Pulmonary artery endothelial cell (primary cell): ENCODE measurements at places on chromosomes 2 and 18. TPM values are rescaled to one million over a fixed set of nuclear protein-coding genes. Genes with fewer than 3 reads are reported as not detected.

GRCh38 chr2:169005080-169005598 lies 26.0 kb downstream of the ABCB11 start:
- DNase-seq, result no peak

- DNase-seq, result no peak
Observed at GRCh38 chr2:240520130-240520973, 37.4 kb downstream of the ANKMY1 start.

GRCh38 chr2:106953779-106954178 lies 67.8 kb upstream of the ST6GAL2 start:
- DNase-seq, result no peak

DNA sequence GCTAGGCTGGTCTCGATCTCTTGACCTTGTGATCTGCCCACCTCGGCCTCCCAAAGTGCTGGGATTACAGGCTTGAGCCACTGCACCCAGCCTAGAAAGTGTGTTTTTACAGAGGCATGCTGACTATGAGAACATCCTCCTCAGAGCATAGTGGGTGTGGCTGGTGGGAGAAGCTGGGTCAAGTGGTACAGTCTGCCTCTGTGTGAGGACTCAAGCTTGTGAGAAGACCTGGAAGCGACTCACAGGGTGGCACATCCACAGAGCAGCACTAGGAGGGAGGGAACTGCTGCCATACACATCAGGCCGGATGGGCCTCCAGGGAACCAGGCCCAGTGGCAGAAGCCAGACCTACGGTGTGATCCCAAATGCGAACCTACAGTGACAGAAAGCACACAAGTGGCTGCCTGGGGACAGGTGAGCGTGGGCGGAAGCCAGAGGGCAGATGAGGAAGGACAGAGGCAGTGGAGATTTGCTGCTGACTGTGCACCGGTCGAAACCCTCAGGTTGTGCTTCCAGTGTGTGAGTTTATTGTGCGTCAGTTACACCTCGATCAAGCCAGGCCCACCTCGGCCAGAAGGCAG lies 8.9 kb downstream of the ARHGEF4 start:
- no peak for DNase-seq

DNA sequence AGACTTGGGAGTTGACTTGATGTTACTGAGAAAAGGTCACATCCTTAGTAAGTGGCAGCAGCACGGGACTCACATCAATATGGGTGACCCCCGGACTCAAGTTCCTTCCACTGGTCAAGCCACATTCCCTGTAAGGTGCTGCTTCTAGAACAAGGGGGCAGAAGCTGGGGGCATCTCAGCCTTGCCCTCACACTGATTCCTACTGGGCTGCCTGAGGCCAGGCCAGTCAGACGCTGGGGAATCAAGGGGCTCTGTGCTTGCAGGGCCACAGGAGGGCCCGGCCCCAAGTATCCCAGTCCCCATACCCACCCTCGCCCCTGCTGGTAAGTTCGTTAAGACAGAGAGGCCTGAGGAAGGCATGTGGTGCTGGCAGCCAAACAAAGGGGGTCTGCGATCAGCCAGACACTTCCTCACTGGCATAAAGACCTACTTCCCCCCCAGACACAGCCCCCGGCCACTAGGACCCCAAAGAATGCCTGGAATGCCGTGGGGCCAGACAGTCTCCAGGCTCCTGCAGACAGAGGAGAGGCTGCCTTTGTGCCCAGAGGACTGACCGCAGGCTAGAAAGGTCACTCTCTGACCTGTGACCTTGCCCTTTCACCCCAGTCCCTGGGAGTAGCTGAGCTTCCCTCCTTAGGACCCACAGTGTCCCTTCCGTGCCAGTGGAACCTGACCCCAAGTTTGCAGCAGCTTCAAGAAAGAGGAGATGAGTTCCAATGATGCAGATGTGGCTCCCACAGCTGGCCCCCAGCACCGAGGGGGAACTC lies 83.6 kb downstream of the HS1BP3 start:
- DNase-seq, result no peak

DNA sequence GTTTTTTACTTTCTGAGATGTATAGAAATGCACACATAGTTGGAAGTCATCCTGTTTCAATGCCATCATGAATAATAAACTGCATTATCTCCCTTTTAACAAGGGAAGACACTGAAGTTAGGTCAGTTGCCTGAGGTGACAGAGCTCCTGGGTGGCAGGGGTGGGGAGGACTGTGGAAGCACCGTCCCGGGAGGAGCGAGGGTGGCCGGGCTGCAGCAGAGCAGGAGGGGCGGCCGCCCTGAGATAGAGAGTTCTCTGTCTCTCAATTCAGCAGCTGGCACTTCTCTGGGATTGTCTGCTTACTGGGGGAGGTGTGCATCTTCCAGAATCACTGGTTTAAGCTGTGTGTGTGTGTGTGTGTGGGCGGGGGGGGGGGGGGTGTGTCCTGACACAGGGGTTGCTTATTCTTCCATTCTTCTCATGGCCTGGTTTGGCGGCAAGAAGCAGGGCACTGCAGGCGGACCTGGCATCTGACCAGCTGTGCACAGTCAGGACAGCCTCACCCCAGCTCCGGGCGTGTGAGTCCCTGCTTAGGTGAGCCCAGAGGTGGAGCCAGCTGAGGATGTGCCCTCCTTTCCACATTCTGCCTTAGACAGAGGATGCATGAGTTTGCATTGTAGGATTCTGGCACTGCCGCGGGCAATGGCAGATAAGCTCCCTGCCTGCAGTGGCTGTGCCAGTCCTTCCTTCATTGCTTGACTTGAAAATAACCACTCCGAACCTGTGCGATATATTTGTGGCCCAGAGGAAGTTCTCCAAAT lies 40.4 kb downstream of the VWA3B start:
- DNase-seq, result no peak

DNA sequence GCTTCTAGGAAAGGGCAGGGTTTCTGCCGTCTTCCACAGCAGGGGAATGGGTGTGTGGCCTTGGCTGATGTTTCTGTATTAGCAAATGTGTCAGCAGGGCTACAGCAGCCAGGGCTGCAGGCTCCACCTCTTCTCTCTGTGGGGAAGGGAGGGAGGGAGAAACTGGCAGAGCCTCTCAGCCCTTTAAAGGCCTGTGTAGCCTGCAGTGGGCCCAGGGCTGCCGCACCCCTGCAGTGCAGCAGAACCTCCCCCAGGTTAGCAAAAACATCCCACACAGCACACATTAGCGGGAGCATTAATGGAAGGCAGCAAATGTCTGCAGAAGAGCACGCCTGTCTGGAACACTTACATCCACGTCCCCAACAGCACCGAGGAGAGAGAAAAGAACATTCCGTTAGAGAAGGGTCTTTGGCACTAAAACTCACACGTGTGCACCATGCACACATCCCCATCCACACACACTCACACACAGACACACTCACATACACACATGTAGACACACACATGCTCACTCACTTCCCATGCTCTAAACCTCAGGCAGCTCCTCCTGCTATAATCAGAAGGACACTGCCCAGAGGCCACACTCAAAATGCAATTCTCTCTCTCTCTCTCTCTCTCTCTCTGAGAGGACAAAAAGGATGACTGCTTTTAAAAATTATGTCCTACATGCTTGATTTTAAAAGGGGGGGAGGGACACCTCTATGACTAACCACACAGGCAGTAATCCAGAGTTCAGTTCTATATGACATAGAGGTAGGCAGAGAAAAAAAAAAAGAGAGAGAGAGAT lies 24.1 kb downstream of the MRPL35 start:
- no peak for DNase-seq

The SLC8A1 gene
- total RNA-seq, result 5.7 and 12.5 TPM in 2 replicates

- no peak for DNase-seq
Observed at GRCh38 chr18:35618696-35619095, 37.2 kb downstream of the GALNT1 start.

- DNase-seq, result no peak
Observed at GRCh38 chr2:152468899-152469692, 134.1 kb downstream of the FMNL2 start.

GRCh38 chr2:64604155-64604554 lies 49.6 kb downstream of the SERTAD2 start:
- no peak for DNase-seq

The CFAP53 gene
- total RNA-seq, result 0.13 and 0.18 TPM in 2 replicates

DNA sequence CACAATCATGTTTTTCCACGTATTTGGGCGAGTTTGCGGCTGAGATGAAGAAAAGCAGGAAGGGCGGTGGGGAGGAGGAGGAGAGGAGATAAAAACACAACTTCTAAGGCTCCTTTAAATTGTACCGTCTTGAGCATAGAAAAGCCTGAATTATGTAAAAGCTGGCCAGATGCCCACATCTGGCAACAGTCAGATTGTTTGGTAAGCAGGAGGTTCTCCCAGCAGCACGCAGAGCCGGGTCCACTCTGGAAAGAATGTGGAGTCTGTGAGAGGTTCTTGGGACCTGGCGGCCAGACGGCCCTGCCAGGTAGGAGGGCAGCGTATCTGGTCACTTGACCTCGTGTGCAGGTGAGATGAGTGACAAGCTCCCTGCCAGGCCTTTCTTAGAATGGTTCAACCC lies 215.3 kb upstream of the APCDD1 start:
- no peak for DNase-seq

The ANKRD62 gene
- total RNA-seq, result not detected in 2 replicates

DNA sequence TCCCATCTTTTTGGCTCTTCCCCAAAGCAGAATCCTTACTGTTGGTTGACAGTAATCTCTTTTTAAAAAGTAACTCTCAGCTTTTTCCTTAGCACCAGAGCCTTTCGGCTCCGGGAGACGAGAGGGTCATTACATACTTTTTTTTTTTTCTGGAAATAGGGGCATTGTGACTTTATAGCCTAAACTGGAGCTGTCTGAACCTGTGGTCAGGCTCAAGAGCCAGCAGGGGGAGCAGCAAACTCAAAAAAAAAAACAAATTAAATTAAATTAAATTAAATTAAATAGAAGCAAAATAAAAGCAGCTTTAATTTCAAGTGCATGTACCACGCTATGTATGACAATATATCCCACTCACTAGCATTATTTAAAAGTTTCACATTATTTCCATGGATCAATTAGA lies 156.6 kb downstream of the DTNA start:
- DNase-seq, result no peak

- DNase-seq, result no peak
Observed at GRCh38 chr18:52367953-52368742, 28.2 kb downstream of the DCC start.

GRCh38 chr2:181103659-181104058 lies 123.3 kb downstream of the UBE2E3 start:
- no peak for DNase-seq

GRCh38 chr2:212619954-212620353 lies 81.4 kb upstream of the ERBB4 start:
- no peak for DNase-seq

The GALR1 gene
- not detected in 2 replicates for total RNA-seq

DNA sequence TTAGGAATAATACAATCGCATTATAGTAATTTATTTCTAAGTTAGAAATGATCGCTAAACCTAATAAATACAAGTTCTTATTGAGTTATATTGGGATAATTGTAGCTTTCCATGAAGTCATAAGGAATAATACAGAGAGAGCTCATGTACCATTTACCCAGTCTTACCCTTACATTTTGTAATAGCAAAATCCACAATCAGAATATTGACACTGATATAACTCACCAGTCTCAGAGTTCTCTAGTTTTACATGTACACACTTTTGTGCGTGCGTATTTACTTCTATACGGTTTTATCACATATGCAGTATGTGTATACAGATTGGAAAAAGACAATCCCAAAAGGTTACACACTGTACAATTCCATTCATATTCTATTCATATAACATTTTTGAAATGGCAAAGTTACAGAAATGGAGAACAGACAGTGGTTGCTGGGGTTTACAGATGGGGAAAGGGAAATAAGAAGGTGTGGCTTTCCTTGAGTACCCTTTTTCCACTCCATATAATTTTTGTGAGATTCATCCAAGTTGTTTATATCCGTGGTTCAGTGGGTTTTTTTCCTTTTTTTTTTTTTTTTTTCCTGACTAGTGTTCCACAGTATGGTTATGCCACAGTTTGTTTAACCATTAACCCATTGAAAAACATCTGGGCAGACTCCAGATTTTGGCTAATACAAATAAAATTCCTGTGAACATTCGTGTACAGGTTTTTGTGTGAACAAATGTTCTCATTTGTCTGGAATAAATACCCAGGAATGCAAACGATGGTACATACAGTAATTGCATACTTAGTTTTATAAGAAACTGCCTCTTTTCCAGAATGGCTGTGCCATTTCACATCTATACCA lies 117.2 kb downstream of the HNMT start:
- DNase-seq, result no peak

The PIK3C3 gene
- 33.8 and 43.0 TPM in 2 replicates for total RNA-seq

DNA sequence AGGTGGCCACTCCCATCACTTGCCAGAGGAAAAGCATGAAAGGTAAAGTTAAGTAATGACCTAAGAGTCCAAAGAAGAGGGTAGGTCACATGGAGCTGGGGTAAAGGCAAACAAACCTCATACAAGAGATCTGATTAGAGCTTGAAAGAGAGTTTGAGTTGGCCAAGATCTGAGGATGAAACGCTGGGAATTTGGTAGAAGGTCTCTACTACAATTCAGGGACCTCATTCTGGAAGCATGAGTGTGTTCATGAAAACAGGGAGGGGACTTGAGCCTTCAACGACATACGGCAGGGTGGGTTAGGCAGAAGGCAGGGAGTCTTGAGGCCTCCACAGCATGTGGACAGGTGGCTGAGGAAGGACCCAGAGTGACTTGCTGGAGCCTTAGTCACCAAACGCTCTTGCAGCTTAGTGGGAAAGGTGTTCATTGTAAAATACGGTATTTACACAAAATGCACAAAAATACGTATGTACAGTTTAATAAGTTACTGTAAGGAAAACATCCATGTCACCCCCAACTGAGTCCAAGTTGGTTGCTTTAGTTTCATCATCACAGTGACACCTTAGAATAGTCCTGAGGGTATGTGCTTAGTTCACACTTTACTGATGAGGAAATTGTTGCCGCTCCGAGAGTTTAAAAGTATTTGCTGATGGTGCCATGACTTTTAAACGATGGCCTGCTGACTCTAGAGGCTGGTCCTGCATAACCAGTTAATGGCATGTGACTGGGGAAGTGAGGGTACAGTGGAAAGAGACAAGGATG lies 5.0 kb upstream of the FARP2 start:
- no peak for DNase-seq

DNA sequence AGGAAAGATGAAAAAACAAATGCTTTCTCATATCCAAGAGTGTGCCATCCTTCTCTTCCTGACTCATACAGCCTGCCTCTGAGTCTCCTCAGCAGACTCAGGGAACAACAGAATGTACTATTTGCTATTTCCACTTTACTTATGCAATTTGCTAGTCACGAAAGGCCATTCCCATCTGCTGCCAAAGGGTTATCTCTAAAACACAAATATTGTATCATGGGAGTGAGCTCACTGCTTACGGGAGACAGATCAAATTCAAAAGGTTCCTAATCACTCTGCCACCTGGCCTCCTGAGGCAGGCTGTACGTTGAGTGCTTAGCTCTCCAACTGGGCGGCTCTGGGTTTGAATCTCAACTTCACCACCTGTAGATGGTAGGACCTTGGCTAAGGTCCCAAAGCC lies 92.0 kb downstream of the GAREM1 start:
- DNase-seq, result no peak

GRCh38 chr2:48779019-48779716 lies 23.6 kb upstream of the LHCGR start:
- no peak for DNase-seq

DNA sequence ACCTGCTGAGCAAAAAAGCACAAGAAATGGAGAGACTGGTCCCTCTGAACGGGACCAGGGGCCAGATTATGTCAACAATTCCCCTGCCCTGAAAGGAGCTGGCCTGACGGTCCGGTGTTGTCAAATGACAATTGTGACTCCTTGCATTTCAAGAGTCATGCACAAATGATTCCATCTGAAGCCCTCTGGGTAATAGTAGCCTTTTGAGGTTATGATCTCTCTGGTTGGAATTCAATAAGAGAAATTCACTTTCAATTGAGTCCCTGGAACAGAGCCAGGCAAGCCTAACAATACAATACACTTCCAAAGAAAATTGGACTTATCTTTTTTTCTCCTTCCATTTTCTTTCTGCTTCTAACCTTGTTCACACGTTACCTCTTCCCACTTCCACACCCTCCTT lies 116.9 kb downstream of the C1D start:
- DNase-seq, result peak; percentile 39

- DNase-seq, result no peak
Observed at GRCh38 chr2:62556086-62556485, 50.1 kb upstream of the TMEM17 start.
